ENCODE measurements at places on chromosomes 7 and 10.

GRCh38 chr7:117873310-117874190 lies at the start of gene CTTNBP2:
Gene CTTNBP2 (minus strand): TSS chr7:117873441. CDS start chr7:117873415, 26 bp downstream.
- no peak for DNase-seq

DNA sequence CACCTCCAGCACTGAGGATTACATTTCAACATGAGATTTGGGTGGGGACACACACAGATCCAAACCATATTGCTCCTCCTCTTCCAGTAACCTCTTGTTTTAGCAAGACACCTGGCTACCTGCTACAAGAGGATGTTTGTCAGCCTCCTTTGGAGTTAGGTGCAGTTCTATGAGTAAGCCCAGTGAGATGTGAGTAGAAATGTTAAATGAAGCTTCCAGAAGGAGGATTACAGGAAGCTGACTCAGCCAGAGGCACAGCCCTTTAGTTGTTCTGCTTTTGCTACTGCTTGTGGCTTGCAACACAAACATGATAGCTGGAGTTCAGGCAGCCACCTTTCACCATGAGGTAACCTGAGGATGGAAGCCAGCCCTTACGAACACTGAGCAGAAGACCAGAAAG lies 382.7 kb upstream of the RNF32 start:
- DNase-seq = no peak

- no peak for DNase-seq
These were observed 319 bp upstream of the GATA3 start for GRCh38 chr10:8054244-8054493.

GRCh38 chr7:15685358-15686294 lies 857 bp downstream of the MEOX2 start:
- no peak for DNase-seq

DNA sequence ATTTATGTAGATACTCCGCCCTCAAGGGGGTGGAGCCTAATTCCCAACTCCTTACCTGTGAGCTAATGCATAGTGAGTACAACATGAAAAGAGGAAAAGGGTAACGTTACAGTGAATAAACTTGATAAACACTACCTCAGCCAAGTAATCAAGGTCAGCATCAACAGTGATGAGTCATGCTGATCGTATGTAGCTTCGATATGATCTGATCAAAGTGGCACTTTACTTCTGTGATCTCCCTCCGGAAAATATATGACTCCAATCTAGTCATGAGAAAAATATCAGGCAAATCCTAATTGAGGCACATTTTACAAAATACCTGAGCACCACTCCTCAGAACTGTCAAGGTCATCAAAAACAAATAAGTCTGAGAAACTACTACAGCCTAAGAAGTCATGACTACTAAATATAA lies 70.4 kb downstream of the VTI1A start:
- DNase-seq = no peak

- DNase-seq = no peak
These were observed 99.8 kb downstream of the JCAD start for GRCh38 chr10:29959586-29959985.

DNA sequence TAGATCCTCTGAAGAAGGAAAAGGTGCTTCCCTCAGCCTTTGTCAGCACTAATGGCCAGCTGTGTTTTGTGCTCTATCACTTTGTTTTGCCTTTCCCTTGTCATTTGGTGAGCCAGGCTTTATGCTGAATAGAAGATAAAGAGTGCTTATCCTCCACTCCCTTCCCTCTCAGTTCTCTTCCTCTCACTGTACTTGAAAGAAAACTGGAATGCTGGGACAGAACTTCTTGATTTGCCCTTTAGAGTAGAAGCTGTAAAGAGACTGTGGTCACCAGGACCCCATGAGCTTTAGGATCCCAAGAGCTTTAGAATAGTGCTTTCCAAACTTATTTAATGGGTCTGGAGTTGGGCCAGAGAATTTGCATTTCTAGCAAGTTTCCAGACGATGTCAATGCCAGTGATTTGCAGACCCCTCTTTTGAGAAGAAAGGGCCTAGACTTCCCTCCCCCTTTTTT lies 81.4 kb downstream of the LRRC4 start:
- DNase-seq = no peak

DNA sequence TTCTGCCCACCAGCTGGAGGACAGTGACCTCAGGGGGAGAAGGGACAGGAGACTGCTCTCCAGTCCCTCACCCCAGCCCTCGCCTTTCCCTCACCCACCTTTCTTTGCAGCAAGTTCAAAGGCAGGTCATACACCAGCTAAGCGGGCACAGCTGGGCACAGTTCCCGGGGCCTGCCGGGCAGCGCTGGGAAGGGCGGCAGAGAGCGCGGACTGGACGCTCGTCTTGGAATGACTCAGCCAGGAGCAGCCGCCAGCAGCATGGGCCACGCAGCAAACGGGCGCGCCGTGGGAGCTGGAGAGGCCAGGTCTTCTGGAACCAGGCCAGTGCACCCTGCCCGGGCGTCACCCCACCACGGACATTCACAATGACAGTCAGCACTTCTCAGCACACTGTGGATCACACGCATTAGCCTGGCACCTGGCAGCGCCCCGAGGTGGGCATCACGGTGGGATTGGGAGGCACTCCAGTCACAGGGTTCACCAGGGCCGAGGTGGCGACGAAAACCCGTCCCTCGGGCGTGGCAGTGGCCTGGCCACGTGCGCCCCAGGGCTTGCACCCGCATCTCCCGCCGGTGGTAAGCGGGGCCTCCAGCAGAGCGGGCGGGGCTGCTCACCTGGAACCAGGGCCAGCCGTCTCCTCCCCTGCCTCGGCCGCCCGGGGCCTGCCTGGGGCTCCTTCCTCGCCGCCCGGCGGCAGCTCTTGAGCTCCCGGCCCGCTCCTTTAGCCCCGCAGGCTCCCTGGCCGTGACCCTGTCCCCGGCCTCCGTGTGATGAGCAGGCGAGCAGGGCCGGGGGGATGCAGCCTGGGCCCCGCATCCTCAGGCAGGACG lies 29.0 kb upstream of the WDFY4 start:
- no peak for DNase-seq

DNA sequence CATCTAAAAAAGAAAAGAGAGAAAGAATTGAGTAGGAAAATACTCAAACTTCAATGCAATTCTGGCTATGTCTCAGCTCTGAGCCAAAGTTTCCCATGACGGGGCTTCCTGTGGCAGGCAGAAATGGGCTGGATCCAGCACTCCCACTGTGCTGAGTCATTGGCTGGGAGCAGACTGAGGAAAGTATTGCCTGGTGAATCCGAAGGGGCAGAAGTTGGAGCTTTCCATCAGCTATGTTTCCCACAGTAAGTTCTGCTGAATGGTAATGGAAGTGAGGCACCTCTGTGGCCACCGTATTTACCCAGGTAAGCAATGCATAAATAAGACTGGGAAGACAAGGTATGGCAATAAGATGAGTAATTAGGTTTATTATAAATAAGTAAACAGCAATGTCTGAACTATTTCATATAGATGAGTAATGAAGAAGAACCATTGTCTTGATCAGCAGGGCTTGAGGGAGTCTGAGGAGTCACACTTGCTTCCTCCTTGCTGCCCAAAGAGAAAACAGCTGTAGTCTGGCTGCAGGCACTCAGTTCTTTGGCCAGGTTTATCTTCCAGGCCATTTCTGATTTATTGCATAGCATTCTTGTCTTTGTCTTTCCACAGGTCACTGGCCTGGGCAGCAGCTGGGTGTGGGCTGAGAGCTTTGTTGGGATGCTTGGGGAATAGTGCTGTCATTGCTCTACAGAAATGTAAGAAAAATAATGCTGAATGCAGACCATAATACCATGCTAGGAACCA lies 255.3 kb downstream of the DNAJB9 start:
- DNase-seq = no peak

DNA sequence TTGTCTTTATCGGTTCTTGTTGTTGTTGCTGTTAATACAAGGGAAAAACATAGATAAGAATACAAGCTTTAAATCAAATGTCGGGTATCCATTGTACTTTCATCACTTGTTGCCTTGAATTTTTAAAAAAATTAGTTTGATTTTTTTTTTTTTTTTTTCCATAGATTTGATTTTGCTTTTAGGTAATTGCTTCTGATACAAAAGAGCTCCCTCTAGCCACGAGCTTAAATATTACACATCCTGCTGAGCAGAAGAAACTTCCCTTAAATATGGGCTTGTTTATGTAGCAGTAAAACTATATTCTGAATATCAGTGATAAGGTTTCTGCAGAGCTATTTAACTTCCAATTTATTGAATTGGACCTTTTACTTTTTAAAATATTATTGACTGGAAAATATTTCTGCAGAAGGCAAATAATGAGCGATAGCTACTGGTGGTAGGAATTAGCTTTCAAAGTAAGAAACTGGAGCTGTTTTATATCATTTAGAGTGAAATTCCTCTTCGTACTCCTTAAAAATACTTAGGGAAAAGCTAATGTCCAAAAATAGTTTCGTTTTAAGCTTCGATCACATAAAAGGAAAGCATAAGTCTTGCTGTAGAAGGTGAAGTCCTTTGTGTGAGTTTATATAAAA lies 216.9 kb downstream of the POLR1F start:
- no peak for DNase-seq

- no peak for DNase-seq
These were observed 25.7 kb downstream of the CAMK1D start for GRCh38 chr10:12375076-12375504.

- DNase-seq = no peak
These were observed 85.2 kb downstream of the CHST15 start for GRCh38 chr10:124008187-124008586.

GRCh38 chr10:92957223-92958010 lies 103.2 kb upstream of the CYP26C1 start:
- DNase-seq = no peak

DNA sequence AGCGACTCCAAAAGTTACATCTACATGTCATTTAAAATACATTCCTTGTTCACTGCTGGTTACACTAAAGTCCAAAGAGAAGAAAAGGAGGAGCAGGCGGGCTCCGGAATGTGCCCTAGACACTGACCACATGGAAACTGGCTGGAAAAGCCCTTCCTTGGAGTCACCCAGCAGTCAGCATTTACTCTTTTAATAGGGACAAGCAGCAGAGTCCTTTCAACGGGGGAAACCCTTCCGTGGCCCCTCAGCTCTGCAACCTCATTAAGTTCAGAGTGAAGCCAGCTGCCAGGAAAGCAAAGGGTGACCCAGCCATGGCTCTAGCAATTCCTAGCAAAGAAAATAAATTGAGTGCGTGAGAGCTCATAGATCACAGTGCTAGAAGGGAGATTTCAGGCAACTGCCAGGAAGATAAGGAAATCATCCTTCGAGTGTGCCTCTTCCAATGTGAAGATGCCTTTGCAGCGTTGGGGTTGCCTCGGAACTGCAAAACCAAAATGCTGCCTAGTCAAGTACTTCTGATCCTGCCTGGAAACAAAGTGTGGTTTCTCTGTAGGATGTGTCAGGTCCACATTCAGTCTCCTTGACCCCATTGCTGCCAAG lies 101.6 kb downstream of the SORBS1 start:
- DNase-seq = no peak

DNA sequence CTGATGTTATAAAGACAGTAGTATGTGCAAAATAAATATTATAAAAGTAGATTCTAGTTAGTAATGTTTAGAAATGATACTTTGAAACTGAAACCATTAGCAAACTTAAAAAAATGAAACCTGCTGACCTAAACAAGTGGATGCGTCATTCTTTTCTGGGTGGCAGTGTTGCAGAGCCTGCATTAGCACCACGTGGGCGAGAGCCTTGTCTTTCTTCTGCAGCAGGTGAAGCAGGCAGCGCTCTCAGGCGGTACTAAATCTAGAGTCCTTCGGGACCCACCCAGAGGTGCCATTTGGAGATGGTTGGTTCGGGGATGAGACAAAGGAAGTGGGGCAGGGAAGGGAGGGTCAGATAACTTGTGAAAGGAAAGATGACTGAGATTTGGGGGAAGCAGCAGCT lies 759.1 kb upstream of the IGFBP3 start:
- DNase-seq = no peak

DNA sequence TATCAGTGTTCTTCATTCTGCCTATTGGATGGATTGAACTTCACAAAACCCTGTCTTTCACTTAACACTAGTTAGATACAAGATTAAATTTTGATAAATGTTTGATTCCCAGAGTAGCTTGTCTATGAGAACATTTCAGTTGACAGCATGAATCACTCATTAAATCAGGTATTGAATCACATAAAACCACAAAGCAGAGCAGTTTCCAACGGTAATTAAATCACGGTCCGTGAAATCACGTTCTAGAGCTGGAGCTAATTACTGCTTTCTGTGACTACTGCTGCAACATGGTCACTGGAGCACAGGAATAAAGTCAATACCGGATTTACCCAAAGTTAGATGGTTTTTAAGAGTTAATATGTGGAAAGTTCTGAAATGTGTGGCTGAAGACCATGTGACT lies 257.8 kb upstream of the PCDH15 start:
- no peak for DNase-seq

DNA sequence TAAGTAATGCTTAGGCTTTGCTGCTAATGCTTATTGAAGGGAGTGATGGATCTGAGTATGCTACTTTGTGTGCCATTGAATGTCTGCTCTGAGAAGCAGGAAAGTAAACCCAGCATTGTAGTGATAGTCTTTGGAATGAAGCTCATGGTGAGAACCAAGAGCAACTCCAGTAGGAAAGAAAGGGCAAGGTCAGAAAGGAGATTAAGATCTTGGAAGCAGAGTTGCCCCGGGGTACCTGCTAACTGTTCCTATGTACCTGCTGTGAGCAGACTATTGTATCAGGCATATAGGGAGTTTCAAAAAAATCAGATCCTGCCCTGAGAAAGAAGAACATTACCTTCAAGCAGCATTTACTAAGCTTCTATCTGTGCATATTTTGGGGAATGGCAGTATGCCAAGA lies 54.5 kb upstream of the AASS start:
- DNase-seq = no peak

DNA sequence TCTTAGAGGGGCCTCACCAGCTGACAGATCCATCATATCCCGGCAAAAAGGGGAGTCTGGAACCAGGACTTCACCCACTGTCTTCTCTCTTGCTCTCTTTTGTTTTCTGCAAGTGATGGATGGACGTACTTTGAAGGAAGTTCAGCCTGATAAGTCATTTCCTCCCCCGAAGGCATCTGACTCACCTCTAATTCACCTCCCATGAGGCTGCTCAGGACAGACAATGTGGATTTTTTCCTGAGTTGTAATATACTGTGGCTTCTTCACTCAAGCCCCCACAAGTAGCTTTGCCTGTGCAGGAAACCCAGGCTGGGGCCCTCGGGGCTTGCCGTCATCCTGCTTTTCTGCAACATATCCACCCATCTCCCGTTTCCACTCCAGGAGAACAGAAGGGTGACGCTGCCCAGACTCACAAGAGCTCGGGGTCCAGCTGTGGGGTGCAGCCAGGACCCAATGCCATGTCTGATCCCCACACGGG lies 70.4 kb downstream of the ASB13 start:
- DNase-seq = no peak

DNA sequence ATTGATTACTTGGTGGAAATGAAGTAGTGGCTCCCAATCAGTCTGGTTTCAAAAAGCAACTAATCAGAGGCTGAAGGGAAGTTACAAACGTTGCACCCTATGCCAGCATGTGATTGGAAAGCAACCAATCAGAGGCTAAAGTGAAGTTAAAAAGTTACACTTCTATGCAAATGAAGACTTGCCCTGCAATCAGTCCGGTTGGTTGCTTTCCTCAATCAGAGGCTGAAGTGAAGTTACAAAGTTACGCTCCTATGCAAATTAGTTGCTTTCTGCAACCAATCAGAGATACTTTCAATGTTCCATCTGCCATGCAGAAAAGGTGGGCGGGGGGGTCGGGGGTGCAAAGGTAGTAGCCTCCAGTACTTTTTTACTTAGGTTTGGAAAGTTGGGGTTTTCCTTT lies 1077.1 kb downstream of the TYW1 start:
- DNase-seq = no peak

- DNase-seq = no peak
These were observed 7.9 kb downstream of the NUB1 start for GRCh38 chr7:151349507-151349853.
